Stimulated activated CD8-positive, alpha-beta memory T cell treated with anti-CD3 and anti-CD28 coated beads, Interleukin-12 subunit alpha, Interleukin-12 subunit beta, amount 100 ng/mL, for 4 hours (primary cell): ENCODE measurements at places on chromosomes 1 and 21.

- DNase-seq: no peak
Observed at GRCh38 chr1:58011978-58012377, 534.5 kb downstream of the OMA1 start.

- DNase-seq: no peak
Observed at GRCh38 chr1:28067523-28068090, 20.8 kb downstream of the EYA3 start.

GRCh38 chr1:183070234-183070922 lies 47.2 kb downstream of the LAMC1 start:
- DNase-seq: no peak

DNA sequence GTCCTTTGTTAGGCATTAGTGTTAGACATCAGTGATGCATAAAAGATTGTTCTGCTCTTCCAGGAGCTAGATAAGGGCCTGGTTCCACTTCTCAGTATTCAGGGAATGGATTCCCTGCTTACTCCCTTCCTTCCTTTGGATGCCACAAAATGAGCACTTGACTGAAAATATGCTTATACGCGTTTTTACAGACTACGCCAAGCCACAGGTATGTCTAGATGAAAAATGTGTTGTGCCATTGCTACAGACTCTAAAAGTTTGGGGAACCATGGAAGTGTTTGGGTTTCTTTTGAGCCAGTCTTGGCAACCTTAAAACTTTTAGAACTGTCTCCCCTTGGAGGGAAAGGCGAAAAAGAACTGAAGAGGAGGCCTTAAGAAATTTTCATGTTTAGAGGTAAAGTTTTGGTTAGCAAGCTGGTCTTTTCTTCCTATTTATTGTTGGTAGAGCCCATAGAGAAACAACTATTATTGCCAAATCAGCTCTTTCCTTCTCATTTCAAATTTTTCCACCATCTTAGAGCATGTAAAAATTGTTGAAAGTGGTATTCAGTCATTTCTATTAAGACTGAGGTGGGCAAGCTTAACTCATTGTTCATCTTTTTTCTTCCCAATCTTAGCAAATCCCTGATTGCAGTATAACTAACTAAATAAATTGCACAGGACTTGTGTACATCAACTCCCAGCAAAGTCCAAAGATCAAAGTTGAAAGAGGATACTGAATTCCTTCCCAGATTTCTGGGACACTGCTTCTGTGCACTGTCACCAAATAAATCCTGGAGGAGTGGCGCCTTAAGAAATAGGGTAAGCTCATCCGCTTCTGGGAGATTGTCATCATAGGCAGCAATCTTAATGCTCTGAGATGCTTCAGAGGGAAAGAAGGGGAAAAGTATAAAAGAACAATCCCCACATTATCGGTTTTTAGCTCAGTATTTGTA lies 18.9 kb downstream of the FGGY start:
- DNase-seq: no peak

- no peak for DNase-seq
Observed at GRCh38 chr1:27592931-27593677, 10.8 kb downstream of the AHDC1 start.

GRCh38 chr1:53552146-53552861 lies 93.1 kb downstream of the DMRTB1 start:
- no peak for DNase-seq

DNA sequence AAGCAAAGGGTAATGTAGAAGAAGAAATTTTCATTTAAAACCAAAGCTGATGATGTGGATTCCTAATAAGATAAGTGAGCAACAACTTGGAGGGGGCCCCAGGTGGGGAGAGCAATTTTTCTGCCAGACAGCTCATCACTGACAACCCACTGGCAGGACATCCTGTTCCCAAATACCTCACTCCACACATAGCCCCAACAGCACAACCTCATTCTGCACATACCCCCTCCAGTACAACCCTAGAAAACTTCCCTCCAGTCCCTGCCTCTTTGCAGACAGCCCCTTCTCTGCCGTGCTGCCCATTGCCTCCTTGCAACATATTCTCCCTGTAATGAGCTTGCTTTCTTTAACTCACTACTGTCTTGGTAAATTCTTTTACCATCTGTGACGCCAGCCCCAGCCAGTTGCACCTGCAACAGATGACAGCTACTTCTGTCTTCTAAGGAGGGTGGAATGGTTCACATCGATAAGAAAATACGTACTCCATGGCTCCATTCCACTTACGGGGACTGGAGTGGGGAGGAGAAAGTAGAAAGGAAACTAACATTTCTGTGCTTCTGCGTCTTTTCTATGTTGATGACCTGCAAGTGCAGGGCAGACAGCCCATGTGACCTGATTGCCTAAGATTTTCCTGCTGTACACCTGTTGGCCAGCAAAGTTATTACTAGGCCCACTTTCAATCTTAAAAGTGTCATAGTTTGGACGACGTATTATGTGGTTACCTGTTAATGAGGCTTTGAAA lies 14.7 kb downstream of the RHEX start:
- no peak for DNase-seq
